ENCODE measurements at places on chromosomes 6 and 20.

- DNase-seq, result no peak
Observed at GRCh38 chr6:10976571-10976970, 67.5 kb downstream of the ELOVL2 start.

GRCh38 chr6:106048336-106048735 lies 37.8 kb upstream of the PRDM1 start:
- DNase-seq, result no peak

- DNase-seq, result no peak
Observed at GRCh38 chr6:91895599-91896285, 1308.9 kb upstream of the MAP3K7 start.

GRCh38 chr6:111565326-111566221 lies 40.1 kb downstream of the TRAF3IP2 start:
- DNase-seq, result no peak

DNA sequence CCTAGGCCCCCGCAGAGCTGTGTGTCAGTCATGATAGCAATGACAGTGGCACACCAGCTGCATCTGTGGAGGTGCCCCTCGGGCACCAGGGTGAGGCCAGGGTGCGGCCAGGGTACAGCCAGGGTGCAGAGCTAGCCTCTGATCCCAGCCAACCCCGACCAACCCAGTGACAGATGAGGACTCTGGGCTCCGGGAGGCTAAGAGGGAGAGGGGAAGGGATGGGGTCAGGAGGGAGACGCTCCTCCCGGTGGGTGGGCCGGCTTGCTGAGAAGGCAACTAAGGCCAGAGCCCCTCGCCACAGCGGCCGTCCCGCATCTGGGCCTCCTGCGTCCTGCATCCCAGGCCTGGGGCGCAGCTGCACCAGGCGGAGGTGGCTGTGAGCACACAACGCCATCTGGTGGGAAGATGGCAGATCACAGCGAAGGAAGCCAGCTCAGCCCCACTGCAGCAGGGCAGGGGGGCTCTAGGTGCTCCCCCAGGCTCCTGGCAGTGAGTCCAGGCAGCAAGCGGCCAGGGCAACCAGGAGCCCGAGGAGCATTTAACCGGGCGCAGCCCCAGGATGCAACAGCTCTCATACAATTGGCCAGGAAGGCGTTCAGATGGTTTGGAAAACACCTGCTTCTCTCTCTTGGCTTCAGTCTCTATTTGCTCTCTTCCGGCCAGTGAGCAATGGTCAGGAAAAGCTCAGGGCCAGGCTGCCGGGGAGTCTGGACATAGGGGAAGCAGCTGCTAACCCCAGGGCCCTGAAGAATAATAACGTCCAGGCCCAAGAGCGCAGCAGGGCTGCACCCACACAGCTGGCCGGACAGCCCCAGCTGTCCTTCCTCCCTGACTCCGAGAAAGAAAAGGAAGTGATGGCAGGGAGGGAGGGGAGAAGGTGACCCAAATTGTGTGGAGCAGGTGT lies 169.4 kb downstream of the TAF4 start:
- DNase-seq, result no peak

- no peak for DNase-seq
Observed at GRCh38 chr6:99668036-99668705, 61.5 kb downstream of the PRDM13 start.

DNA sequence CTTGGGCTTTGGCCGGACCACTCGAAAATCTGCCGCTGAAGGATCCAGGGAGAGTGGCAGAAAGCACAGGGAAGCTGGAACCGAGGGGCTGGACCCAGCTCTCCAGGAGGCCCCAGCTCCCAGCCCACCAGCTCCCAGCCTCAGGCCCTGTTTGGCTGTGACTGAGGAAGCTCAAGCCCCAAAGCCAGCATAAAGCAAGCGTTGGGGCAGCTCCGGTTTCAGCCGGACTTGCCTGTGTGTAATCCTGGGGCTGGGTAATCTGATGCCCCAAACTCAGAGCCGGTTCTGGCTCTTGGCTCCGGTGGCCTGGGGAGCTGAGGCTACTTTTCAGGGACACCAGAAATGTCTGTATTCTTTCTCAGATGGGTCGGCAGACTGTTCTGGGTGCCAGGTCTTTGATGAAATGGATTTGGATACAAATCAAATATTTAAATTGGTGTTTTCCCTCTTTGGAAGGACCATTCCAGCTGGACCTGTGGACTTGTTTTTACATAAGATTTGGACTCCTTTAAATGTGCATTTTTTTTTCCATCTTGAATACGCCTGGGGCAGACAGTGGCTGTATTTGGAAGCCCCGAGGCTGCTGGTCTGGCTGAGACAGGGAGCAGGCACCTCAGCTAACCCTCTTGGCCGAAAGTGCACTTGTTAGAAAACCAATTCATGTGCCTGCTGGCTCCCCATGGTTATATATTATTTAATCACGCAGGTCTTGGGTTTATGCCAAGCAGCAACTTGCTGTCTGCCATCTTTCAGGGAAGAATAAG lies 29.7 kb downstream of the RPP40 start:
- DNase-seq, result no peak

- DNase-seq, result no peak
Observed at GRCh38 chr20:21801193-21801592, 95.7 kb downstream of the PAX1 start.

- peak; percentile 97 for DNase-seq
Observed at GRCh38 chr6:111873178-111874024, at the start of gene FYN. FYN (minus strand) TSS chr6:111873452; CDS start chr6:111720051, 153,401 bp downstream.

GRCh38 chr6:137964876-137965275 lies 97.8 kb downstream of the TNFAIP3 start:
- no peak for DNase-seq

DNA sequence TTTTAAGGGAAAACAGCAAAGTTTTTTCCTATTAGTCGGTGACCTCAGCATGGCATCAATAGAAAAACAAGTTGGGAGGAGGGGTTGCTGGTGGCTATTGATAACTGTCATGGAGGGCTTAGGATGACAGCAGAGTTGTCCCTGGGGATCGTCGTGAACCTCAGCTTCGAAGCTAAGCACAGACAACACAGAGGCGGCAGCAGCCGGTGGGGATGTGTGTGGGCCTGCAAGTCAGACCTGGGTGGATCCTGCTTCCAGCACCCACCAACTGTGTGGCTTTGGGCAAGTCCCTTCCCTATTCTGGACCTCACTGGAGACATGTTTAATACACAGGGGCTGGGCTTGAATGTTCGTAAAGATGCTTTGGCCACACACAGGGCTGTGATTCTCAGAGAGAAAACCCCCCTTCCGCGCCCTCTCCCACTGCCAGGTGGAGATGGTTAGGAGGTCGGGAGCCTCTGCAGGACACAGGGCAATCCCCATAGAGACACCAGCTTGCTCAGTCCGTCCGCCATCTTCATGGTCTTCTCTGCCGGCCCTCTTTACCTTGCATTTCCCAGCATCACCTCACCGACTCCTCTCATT lies 83.1 kb upstream of the TOX2 start:
- DNase-seq, result no peak

- no peak for DNase-seq
Observed at GRCh38 chr6:29797135-29797534, 30.5 kb upstream of the HLA-G start.

GRCh38 chr20:51345601-51346101 lies 196.9 kb downstream of the NFATC2 start:
- no peak for DNase-seq

DNA sequence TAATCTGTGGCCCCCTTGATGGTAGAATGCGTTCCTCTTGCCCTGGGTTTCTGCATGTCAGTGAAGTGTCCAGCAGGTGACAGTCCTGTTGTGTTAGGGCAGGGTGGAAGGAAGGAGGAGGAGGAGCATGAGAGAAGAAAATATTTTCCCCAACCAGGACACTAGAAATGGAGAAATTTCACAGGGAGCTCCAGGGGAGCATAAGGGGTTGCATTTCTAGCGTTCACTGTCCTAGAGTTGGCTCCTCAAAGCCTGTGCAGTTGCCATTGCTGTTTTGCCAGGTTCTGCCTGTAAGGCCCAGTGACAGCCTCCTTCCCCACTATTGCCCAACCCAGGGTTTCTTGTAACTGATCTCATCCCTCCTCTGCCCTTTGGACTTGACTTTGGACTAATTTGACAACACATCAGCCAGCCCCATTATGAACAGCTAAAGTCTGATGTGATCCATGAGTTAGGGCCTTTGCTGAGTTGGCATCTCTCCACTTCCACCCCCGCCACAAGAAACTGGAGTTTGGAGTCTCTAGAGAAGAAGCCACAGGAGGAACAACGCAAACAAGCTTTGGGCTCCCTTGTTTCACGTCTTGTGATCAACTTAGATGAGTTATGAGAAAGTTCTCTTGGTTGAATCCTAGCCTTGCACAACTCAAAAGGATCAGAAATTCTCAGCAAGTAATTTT lies 14.0 kb upstream of the FAM50B start:
- no peak for DNase-seq

GRCh38 chr6:26571592-26572296 lies 25.0 kb upstream of the ABT1 start:
- DNase-seq, result no peak

DNA sequence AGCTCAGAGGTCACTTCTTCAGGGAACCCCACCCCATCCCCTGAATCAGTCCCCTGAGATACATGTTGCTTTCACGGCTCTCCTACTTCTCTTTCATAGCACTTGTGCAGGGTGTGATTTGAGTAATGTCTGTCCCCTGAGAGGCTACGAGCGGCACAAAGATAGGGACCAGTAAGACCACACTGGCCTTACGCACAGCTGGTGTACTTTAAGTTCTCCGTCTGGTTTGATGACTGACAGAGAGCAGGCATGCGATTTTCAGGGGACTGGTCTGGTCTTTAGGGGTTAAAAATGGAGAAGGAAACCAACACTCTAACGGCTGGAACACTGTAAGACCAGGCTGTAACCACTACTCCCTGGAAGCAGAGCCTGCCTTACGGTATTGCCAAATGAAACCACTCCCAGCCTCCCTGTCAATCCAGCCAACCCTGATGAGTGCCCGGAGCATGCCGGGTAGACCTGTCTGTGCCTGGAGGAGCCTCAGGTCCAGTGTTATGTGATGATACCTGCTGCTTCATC lies 47.1 kb downstream of the ELMO2 start:
- no peak for DNase-seq

DNA sequence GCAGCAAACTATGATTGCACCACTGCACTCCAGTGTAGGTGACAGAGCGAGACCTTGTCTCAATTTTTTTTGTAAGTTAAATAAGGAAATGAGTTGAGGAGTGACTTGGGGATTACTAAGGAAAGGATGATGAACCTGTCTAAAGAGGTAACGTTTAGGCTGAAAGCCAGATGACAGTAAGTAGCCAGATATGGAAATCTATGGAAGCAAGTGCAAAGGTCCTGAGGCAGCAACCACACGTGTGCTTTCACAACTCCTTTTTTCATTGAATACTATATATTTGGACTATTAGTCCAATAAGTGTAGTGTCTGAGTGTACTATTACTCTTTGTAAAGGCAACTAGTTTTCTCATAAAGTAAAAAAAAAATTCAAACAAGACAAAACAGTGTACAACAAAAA lies 147.4 kb downstream of the CD24 start:
- DNase-seq, result no peak

GRCh38 chr6:70398783-70399728 lies 14.3 kb upstream of the FAM135A start:
- no peak for DNase-seq

- DNase-seq, result no peak
Observed at GRCh38 chr6:53718597-53719460, 53.3 kb upstream of the KLHL31 start.

DNA sequence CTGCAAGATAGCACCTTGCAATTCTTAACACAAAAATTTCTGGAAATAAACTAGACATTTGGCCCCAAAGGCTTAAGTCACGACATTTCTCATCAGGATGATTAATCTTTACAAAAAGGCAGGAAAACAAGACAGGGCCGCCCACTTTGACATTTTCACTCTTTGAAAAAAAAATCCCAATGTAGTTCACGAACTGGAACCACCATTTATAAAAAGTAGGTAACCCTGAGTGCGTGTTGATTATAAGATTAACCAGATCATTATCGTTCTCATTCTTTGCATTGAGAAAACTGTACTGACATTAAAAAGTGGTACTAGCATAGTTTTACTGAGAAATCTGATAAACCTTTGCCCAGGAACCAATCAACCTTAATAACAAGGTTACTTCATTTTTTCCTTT lies 108.8 kb downstream of the HUS1B start:
- no peak for DNase-seq

DNA sequence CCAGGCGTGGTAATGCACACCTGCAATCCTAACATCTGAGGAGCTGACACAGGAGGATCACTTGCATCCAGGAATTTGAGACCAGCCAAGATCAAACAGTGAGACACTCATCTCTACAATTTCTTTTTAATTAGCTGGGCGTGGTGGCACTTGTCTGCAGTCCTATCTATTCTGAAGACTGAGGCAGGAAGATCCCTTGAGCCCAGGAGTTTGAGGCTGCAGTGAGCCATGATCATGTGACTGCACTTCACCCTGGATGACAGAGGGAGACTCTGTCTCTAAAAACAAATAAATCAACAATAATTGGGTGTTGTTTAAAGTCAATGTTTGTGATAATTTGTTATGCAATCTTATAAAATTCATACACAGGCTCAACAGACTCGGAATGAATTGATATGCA lies 18.0 kb upstream of the HLA-A start:
- DNase-seq, result no peak

Measured in effector memory CD4-positive, alpha-beta T cell (primary cell).